ENCODE measurements at places on chromosomes 1 and 21.

DNA sequence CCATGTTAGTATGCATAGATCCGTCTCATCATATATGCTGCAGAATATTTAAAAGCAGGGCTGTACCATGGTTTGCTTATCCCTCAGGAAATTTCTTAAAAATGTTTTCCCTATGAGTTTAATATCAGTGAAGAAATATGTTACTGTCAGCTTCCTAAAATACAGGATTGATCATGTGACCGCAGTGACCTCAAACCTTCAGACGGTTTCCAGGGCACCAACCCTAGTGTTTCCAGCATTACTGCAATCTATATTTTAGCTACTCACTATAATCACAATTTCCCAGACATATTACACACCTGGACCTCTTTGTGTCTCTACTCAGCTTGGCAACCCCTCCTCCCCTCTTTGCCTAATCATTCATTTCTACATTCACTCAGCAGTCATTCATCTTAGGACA lies 7.7 kb upstream of the SDHB start:
- no peak for DNase-seq

DNA sequence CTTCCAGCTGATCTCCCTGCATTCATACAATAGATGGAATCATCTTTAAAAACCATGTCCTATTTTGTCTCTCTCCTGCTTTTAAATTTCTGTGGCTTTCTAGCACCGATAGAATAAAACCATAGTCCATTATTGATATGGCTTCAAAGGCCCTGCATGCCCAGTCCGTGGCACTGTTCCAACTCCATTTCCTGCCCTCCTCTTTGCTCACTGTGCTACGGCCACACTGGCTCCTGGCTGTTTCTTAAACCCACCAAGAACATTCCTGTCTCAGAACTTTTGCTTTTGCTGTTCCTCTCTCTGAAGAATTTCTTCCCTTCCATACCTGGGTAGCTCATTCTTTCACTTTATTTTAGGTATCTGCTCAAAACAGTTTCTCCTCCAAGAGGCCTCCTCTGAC lies 7.2 kb downstream of the SLAMF1 start:
- no peak for DNase-seq

DNA sequence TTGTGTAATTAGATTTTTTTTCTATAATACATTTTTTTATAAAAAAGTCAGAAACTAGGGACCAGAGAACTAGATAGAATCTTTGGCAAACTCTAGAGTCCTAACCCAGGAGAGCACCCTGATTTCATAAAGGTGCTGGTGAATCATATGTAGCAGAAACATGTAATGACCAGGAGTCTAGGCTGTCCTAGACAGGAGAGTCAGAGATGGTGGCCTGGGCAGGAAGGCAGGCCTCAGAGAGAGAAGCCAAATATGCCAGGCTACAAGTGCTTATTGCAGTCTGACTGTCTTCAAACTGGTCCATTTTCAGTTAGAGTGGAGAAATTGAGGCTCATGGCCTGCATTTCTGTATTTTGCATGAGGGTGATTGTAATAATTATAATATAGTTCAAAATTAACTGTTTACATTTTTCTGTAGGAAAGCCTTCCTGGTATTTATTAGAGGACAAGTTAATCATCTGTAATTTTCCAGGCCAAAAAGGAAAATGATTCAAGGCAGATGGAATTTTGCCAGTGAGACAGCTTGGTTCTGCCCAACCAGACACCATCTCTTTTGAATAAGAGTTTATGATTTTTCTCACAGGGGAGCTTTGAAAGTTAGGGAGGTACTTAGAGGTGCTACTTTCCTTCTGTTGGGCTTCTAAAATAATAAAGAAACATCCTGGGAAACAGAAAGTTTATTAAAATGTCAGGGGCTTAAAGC lies 129.8 kb downstream of the S1PR1 start:
- DNase-seq, result no peak

GRCh38 chr1:153390938-153391710 lies at the start of gene S100A8:
Gene S100A8, minus strand, starts transcription at chr1:153391073. Its CDS starts 538 bp downstream, at chr1:153390535.
- no peak for DNase-seq

GRCh38 chr1:15953294-15953771 lies 22.6 kb downstream of the ZBTB17 start:
- no peak for DNase-seq

DNA sequence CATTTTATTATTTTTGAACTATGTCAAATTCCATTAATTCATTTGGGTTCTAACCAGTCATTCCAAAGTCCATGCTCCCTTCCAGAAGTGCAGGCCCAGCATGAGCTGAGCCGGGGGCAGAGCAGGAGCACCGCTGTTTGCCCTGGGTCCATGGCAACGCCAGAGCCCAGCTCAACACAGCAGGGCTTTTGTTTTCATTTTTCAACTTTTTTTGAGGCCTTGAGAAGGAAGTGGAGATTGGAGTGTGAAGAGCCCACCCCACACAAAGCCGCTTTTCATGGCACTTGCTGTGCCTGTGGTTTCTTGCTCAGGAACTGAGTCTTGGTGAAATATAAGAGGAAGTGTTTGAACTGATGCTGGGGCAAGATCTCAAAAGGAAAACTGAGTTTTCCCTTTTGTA lies 13.2 kb upstream of the PRMT2 start:
- DNase-seq, result no peak

GRCh38 chr1:82454431-82454830 lies 653.7 kb downstream of the ADGRL2 start:
- DNase-seq, result no peak

GRCh38 chr1:66436378-66437135 lies 97.4 kb upstream of the SGIP1 start:
- no peak for DNase-seq

DNA sequence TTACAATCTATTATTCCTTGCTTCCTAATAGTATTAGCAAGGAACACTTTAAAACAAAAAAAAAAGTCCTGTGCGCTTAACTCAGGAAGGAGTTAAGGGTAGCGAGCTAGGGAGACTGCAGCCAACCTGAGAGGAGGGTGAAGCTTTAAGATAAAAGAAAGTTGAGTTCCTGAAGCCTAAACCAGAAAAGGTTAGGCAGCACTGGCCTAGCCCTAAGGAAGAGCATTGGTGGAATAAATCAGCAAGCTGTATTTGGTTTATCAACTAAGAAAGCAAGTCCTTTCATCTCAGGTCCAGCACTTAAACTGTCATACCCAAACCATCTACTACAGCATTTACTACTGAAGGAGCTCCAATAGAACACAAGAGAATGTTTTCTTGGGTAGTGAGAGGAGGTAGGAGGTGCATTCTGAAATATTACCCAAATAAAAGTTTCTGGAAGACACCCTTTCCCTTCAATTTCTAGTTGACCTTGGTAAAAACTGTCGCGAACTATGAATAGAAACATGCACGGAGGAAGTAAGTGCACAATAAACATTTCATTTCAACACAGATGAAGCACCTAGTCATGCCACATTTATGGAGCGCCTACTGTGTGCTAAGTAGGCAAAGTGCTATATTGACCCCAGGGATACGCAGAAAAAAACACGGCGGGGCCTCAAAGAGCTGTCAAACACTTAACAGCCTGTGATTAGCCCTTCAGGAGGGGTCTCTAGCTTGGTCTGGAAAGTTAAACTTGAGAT lies 1.3 kb downstream of the GLRX2 start:
- no peak for DNase-seq

- no peak for DNase-seq
Measured at GRCh38 chr1:12339396-12339795, 109.6 kb downstream of the VPS13D start.

GRCh38 chr1:110040548-110040947 lies 6.1 kb downstream of the STRIP1 start:
- no peak for DNase-seq

DNA sequence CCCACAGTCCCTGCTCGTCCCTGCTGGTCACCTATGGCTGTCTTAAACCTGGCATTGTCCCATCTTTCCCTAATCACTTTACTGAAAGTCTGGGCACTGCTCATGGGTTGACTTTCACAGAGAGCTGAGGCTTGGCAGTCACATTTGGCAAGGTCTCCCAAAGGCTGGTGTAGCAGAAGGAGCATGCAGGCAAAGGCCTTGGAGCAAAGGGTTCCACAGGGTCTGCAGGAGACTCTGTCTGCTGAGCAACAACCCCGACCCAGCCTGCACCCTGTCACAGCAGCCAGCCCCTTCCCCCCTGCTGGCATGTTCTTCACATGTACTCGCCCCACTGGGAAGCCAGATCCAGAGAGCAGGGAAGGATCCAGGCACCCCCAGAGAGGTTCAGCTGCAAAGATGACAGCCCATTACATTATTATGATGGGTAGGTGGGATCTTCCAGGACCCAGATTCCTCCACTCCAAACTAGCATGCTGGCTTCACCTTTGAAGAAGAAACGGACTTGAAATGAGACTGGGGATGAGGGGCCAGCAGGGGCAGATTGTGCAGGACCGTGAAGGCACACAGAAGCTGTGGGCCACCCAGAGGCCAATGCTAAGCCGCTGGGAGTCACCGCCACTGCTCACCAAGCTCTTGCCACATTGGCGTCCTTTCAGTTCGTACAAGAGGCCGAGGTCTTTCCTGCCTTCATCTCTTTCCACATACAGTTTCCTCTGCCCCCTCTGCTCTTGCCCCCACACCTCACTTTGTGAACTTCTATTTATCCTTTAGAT lies 14.2 kb upstream of the TMEM125 start:
- no peak for DNase-seq

- DNase-seq, result no peak
Measured at GRCh38 chr21:38988509-38989378, 183.0 kb downstream of the ETS2 start.

- no peak for DNase-seq
Measured at GRCh38 chr1:105027838-105028471, 1278.3 kb downstream of the AMY1C start.

GRCh38 chr1:24969596-24970398 lies 39.7 kb upstream of the RUNX3 start:
- DNase-seq, result no peak

DNA sequence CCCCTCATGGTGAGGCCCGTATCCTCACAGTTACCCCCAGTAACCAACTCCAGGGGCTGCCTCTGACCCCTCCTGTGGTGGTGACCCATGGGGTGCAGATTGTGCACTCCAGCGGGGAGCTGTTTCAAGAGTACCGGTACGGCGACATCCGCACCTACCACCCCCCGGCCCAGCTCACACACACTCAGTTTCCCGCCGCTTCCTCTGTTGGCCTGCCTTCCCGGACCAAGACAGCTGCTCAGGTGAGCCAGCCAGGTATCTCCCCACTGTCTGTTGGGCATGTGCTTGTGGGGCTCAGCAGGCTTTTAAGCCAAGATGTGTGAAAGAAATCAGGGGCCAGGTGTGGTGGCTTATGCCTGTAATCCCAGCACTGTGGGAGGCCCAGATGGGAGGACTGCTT lies 39.9 kb downstream of the ZBTB17 start:
- no peak for DNase-seq

GRCh38 chr1:212341090-212341489 lies 55.9 kb downstream of the PPP2R5A start:
- no peak for DNase-seq

- no peak for DNase-seq
Measured at GRCh38 chr1:66769512-66770229, 17.4 kb downstream of the DYNLT5 start.

GRCh38 chr1:109277434-109278204 lies 5.3 kb downstream of the PSRC1 start:
- DNase-seq, result peak; percentile 51

DNA sequence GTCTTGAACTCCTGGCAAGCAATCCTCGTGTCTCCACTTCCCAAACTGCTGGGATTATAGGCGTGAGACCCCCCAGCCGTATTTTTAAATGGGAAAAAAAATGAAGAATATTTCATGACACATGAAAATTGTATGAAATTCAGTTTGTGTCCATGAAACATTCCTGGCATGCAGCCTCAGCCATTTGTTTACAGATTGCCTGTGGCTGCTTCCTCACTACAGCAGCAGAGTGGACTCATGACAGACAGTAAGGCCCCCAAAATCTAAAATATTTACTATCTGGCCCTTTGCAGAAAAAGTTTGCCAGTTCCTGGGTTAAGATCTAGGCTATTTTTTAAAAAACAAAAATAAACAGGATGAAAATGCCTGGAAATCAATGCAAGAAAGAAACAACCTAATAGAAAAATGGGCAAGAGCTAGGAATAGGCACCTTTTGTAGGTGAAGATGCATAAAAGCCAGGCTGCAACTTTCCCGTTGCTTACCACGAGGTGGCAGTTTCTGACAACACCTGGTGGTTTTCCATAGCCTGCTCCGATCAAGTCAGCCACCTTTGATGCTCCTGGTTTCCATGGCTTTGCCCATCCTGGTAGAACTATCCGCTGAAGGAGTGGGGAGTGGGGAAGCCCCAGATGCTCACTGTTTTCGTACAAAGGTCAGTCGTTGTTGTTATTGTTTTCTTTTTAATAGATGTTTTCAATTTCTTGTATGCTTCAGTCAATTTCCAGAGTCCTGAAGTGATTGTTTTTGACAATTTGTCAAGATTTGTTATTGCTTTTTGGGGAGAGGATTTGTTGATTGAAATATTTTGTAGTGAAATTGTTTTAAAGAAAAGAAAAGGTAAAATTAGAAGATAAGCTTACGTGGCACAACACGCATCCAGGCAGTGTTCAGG lies 24.3 kb downstream of the UBE2Q1 start:
- DNase-seq, result no peak

DNA sequence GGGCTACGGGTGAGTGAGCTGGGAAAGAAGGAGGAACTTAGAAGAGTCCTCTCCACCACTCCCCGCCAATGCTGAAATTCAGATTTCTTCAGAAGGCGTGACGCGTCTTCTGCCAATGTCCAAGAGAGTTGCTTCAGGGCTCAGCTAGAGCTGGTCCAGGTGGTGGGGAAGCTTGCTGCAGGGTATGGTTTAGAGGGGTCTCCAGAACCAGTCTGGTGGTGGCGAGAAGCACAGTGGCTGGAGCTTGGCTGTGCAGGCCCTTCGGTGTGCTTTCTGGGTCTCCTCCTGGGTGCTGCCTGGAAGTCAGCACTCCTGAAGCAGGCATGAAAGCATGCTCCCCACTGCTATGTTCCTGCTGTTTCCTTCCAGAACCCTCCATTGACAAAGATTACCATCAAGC lies 387.2 kb downstream of the PTPRU start:
- no peak for DNase-seq

DNA sequence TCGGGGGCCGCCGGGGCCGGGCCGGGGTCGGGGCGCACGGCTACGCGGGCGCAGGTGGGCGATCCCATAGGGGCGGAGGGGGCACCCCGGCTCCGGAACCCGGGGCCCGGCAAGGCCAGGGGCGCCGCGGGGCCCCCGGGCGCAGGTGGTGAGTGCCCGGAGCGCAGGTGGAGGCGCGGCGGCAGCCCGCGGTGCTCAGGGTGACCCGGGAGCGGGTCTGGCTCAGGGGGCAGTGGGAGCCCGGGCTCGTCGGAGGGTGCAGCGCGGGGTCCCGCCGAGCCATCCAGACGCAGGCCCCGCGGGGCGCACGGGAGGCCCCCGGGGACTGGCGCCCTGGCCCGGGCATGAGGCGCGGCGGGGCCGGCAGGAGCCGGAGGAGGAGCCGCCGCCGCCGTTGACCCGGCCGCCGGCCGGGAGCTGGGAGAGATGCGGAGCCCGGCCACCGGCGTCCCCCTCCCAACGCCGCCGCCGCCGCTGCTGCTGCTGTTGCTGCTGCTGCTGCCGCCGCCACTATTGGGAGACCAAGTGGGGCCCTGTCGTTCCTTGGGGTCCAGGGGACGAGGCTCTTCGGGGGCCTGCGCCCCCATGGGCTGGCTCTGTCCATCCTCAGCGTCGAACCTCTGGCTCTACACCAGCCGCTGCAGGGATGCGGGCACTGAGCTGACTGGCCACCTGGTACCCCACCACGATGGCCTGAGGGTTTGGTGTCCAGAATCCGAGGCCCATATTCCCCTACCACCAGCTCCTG lies 489 bp downstream of the CELSR2 start:
- DNase-seq, result no peak

All from activated T-cell treated with anti-CD3 and anti-CD28 coated beads for 1 hour (primary cell).